ENCODE measurements at places on chromosomes 16 and 17.

DNA sequence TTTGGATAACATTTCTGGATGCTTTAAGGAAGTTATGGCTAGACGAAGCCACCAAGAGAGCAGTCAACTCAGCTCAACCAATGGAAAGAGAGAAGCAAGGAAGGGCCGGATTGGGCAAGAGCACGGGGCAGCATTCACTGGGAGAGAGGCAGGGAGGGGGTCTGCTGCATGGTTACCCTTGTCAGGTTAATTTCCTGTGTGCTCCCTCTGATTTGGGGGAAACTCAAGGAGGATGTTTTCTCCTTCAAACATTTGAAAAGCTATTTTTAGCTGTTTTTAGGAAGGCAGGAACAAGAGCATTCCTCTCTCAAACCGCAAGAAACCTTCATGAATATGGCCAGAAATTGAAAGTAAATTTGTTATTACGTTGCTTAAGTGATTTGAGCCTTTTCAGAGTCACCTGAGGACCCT, 118.5 kb upstream of the ZFHX3 start:
- no peak for DNase-seq

DNA sequence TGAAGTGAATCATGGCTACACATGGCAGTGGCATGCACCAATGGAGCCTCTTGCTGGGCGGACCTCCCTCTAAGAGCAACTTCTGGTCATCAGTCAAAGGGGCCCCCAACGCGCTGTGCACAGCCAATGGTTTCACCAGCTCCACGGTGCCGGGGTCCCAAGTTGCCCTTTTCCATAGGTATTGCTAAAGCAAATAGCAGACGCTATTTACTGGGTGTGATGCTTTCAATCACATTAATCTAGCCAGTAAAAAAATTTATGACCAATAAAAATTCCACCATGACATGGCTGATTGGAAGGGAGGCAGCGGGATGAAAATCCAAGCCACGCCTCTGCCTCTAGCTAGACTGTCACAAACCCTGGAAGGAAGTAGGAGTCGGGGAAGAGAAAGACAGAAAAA, 680.3 kb upstream of the SOX9 start:
- DNase-seq = peak; percentile 22

- DNase-seq = peak; percentile 74
Observed at GRCh38 chr17:1058423-1059130, 61.6 kb downstream of the TIMM22 start.

- no peak for DNase-seq
Observed at GRCh38 chr16:4384509-4384942, 12.9 kb downstream of the VASN start.

GRCh38 chr17:50546701-50547034, 306 bp upstream of the SPATA20 start:
- DNase-seq = no peak
